ENCODE measurements at places on chromosomes 2 and 18. TPM values are rescaled to one million over a fixed set of nuclear protein-coding genes. Genes with fewer than 3 reads are reported as not detected.

GRCh38 chr2:190657474-190658255 lies 8.8 kb downstream of the NAB1 start:
- no peak for DNase-seq

DNA sequence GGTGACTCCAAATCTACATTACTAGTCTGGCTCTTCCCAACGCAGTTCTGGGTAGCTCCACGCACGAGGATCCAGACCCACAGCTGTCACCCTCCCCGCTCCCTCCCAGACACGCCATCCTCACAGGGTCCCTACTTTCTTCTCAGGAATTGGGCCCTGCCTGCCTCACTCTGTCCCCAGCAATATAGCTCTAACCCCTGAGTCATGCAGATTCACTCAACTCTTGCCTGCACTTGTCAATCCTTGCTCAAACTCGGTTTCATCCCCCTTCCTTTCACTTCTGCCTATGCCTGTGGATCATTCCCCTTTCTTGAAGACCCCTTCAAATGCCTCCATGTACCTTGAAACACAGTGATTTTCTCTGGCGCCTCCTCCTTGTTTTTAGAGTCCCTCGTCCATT lies 5.0 kb downstream of the ST8SIA5 start:
- DNase-seq: no peak

DNA sequence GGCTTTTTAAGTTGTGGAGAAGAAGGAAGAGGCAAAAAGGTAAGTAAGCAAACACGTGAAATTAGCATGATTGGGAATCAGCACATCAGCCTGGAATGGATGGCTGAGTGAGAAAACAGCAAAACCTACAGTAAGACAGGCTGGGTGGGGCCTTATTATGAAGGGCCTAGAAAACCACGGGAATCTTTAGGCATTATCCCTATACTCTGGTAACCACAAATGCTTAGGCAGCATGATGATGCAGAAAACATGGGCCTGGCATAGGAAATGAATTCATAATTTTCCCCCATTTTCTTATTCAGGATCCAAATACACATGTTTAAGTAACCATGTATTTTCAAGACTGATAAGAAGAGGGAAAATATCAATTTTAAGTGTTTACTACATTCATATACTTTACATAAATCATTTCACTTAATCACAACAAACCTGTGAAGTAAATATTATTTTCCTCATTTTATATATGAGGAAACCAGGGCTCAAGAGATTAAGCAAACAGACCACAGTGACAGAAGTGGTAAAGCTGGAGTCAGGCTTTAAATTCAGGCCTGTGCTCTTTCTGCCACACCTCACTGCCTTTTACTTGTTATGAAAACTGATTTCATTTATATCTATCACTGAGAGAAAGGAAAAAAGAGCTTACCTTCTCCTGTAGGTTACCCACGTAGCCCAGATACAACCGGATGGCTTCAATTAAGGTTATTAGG lies 4.0 kb downstream of the TMEM17 start:
- no peak for DNase-seq

DNA sequence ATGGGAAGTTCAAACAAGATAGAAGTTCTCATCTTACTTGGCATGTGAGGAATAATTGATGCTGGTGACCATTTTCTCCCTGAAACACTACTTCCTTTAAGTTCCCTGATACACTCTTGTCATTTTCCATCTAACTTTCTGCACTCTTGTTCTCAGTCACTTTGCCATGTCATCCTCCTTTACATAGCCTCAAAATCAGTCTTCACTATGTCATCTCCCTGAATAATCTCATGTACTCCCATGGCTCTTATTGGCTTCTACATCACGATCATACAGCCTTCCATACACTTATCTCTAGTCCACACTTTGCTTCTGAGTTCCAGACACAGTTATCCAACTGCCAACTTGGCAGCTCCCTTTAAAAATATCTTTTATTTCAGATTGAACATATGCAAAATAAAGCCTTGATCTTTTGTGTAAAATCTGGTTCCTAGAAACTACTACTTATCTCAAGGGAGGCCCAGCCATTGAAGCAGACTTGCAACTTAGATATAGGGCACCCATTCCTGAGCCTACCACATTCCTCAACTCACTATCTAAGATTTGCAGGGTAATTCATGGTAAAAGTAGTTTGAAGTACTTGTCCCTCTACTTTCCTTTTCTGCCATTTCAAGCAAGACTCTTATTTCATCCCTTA lies 1070.2 kb upstream of the NXPH2 start:
- DNase-seq: no peak

DNA sequence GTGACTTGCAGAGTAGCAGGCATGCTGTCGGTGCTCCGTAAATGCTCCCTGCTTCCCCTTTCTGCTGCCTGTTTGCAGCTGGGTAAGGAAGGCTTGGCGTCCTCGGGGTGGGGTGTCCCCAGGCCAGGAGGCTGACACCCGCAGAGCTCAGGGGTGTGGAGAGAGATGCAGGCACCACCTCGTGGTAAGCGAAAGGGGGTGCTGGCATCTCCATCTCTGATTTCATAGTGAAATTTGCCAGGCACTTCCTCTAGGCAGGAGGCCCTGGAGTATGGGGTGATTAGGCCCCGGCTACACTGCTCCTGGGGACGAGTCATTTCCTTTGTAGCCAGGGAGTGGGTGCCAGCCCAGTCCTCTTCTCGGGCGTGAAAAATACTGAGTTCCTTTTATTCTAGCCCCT lies 160.4 kb downstream of the KLHL29 start:
- DNase-seq: no peak

The ARHGEF33 gene
- 1.6 TPM for polyA plus RNA-seq

The ELOA2 gene
- polyA plus RNA-seq: not detected

The ABCG8 gene
- polyA plus RNA-seq: 0.10 TPM
